ENCODE measurements at places on chromosomes 7 and 10.
A peak's percentile ranks its signal among the peaks of the same experiment; 100 is the strongest.

DNA sequence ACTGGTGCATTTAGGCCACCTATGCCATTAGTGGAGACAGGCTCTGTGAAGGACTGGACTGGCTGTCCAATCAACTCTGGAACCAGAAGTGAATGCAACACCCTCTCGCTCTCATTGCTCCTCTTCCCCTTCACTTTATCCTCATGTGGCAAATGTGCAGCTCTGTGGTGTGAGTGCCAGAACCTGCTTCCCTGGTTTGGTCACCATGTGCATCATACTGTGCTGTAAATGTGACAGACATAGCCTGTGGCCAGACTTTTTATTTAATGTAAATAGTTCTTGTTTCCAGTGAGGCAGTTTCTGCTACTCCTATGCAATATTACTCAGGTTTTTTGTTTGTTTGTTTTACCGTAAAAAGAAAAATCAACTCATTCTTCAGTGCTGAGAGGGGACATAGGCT lies 73.0 kb upstream of the PPP1R9A start:
- H3K27me3 ChIP-seq: no peaks in the 10 kb centered on the region
- no peaks in the 10 kb centered on the region for H3K36me3 ChIP-seq
- no peaks in the 10 kb centered on the region for H3K4me1 ChIP-seq
- no peak overlapping the region for H3K4me3 ChIP-seq

DNA sequence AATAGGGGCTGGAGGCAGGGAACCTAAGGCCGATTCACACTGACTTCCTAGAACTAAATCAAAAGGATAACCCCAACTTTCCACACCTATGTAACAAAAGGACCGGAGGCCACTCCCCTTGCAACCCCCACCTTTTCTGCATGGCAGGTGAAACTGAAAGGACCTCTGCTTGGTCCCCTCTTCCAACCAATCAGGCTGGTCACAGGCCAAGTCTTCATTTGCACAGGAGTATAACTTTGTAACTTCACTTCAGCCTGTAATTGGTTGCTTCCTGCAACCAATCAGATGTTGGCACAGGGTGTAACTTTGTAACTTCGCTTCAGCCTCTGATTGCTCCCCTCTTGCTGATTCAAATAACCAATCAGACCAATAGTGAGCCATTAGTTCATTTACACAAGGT lies 190.0 kb downstream of the FAM107B start:
- no peak overlapping the region for H3K4me3 ChIP-seq
- H3K4me1 ChIP-seq: peaks cover 83% of the 10 kb centered on the region
- H3K27me3 ChIP-seq: no peaks in the 10 kb centered on the region

- H3K27ac ChIP-seq: peak overlapping the region; percentile 30
- no peaks in the 10 kb centered on the region for H3K27me3 ChIP-seq
- DNase-seq: peak; percentile 49
- H3K4me3 ChIP-seq: no peak overlapping the region
These were observed 30.3 kb downstream of the CCNJ start for GRCh38 chr10:96073722-96074121.

- H3K4me3 ChIP-seq: no peak overlapping the region
- DNase-seq: no peak
- no peak overlapping the region for H3K27ac ChIP-seq
- no peaks in the 10 kb centered on the region for H3K36me3 ChIP-seq
- H3K27me3 ChIP-seq: peaks cover 21% of the 10 kb centered on the region
These were observed 35.2 kb upstream of the ITGA8 start for GRCh38 chr10:15754937-15755336.

DNA sequence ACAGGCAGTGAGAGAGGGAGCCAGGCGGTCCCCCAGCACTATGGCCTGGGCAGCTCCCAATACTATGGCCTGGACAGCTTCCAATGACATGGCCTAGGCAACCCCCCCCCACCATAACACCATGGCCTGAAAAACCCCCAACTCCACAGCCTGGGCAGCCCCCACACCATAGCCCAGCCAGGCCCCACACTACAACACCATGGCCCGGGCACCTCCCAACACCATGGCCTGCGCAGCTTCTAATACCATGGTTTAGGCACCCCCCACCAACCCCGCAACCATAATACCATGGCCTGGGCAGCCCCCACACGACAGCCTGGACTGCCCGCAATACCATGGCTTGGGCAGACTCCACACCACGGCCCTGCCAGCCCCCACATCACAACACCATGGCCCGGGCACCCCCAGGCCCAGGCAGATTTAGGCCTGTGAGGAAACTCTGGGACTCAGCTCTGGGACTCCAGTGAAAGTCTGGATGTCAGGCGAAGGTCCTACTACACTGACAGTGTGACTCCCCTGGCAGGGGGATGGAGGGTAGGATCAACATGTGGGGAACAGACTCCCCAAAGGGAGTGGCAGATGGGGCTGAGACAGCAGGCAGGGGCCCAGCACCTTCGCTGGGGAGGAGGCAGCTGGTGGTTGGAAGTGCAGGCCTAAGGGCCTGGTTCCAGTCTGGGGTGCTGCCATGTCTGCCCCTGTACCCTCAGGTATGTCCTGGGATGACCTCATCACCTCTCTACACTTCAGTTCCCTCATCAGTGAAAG lies 8.7 kb downstream of the CPXM2 start:
- no peaks in the 10 kb centered on the region for H3K4me1 ChIP-seq
- no peaks in the 10 kb centered on the region for H3K27me3 ChIP-seq
- H3K4me3 ChIP-seq: no peak overlapping the region

DNA sequence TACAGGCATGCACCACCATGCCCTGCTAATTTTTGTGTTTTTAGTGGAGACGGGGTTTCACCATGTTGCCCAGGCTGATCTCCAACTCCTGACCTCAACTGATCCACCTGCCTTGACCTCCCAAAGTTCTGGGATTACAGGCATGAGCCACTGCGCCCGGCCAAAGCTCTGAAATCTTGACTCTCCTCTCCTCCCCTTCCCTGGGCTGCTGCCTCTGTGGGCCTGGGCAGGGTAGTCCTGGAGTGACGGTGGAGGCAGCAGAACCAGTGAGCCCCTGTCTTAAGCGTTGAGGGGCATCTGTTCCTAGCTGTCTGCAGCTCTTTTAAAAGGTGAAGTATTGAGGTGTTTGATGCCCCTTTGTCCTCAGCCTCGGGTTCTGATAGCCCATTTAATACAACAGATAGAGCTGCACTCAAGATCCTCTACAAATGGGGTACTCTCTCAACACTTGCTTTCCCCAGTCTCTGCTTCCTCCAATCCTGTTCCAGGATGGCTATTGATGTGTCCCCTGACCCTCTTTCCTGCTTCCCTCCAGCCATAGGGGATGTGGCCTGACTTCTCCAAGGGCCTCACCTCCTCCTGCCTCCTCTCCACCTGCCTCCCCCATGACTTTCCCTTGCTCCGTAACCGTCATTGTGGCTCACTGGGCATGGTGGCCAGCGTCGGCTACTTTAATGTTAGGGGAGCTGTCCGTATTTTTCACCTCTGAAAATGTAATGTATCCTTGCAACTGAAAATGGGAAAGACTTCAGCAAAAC lies 442.5 kb downstream of the GLRX3 start:
- DNase-seq: no peak
- no peak overlapping the region for H3K4me3 ChIP-seq
- H3K36me3 ChIP-seq: no peaks in the 10 kb centered on the region
- H3K4me1 ChIP-seq: no peaks in the 10 kb centered on the region

GRCh38 chr10:91607646-91608403 lies 25.0 kb downstream of the PPP1R3C start:
- no peak overlapping the region for H3K27ac ChIP-seq
- peaks cover 13% of the 10 kb centered on the region for H3K27me3 ChIP-seq
- no peaks in the 10 kb centered on the region for H3K36me3 ChIP-seq
- no peaks in the 10 kb centered on the region for H3K4me1 ChIP-seq

DNA sequence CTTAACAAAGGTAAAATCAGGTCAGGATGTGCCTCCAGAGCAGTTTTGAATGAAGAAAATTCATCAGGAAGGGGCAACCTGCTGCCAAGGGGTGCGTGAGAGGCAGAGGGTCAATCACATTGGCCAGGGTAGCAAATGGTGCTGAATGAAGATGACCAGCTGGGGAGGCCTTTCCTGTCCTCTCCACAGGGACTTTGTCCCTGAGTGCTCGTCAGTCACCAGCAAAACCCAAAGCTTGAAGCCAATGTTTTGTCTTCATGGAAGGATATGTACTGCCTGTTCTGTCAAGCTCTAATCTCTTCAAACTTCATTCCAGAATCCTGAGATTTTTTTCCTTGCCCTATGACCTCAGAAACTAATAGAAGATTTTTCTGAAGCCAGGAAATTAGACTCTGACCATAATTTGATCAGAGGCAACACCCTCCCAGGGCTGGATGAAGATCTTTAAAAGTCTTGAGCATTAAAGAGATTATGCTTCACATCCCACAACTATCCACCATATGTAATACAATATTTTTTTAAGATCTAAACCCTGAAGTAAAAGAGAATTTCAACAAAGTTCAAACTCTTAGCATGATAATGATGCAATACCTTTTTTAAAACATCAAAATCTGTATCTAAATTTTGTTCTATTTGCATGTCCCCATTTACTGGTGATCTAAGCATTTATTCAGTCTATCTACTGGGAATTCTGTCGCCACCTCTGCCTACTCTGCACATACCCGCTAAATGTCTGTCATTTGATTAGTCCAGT lies 243.0 kb downstream of the SNX13 start:
- H3K4me1 ChIP-seq: peaks cover under 1% of the 10 kb centered on the region
- peaks cover 15% of the 10 kb centered on the region for H3K36me3 ChIP-seq
- DNase-seq: no peak
- no peaks in the 10 kb centered on the region for H3K27me3 ChIP-seq
- no peak overlapping the region for H3K4me3 ChIP-seq
- H3K27ac ChIP-seq: no peak overlapping the region

- H3K4me1 ChIP-seq: peaks cover 3% of the 10 kb centered on the region
- H3K36me3 ChIP-seq: no peaks in the 10 kb centered on the region
- peaks cover 25% of the 10 kb centered on the region for H3K27me3 ChIP-seq
- no peak overlapping the region for H3K27ac ChIP-seq
- H3K4me3 ChIP-seq: no peak overlapping the region
These were observed 19.6 kb upstream of the GTPBP4 start for GRCh38 chr10:968546-969199.

- peaks cover 7% of the 10 kb centered on the region for H3K4me1 ChIP-seq
- no peak for DNase-seq
- H3K4me3 ChIP-seq: no peak overlapping the region
- peaks cover 9% of the 10 kb centered on the region for H3K27me3 ChIP-seq
These were observed 34.8 kb upstream of the MSMB start for GRCh38 chr10:46080886-46081285.

- DNase-seq: no peak
- H3K27me3 ChIP-seq: no peaks in the 10 kb centered on the region
- no peaks in the 10 kb centered on the region for H3K36me3 ChIP-seq
- no peak overlapping the region for H3K27ac ChIP-seq
- H3K4me3 ChIP-seq: no peak overlapping the region
- peaks cover 10% of the 10 kb centered on the region for H3K4me1 ChIP-seq
These were observed 128.1 kb upstream of the FAM20C start for GRCh38 chr7:64098-64915.

DNA sequence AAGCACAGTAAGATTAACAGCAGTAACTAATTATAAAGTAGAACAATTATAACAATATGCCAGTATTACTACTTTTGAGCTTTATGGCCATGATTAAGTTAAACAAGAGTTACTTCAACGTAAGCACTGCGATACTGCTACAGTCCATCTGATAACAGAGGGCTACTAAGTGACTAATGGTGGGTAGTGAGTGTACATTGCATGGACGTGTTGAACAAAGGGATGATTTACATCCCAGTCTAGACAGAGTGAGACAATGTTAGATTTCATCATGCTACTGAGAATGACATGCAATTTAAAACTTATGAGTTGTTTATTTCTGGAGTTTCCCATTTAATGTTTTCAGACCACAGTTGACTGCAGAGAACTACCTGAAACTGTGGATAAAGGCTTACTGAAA lies 45.6 kb downstream of the TPST1 start:
- H3K27me3 ChIP-seq: no peaks in the 10 kb centered on the region
- no peak overlapping the region for H3K27ac ChIP-seq
- H3K36me3 ChIP-seq: no peaks in the 10 kb centered on the region
- no peak for DNase-seq

GRCh38 chr7:22670422-22670815 lies 56.6 kb upstream of the IL6 start:
- H3K4me3 ChIP-seq: no peak overlapping the region
- H3K27me3 ChIP-seq: peaks cover 61% of the 10 kb centered on the region
- H3K4me1 ChIP-seq: peaks cover 48% of the 10 kb centered on the region
- no peak overlapping the region for H3K27ac ChIP-seq
- no peak for DNase-seq

DNA sequence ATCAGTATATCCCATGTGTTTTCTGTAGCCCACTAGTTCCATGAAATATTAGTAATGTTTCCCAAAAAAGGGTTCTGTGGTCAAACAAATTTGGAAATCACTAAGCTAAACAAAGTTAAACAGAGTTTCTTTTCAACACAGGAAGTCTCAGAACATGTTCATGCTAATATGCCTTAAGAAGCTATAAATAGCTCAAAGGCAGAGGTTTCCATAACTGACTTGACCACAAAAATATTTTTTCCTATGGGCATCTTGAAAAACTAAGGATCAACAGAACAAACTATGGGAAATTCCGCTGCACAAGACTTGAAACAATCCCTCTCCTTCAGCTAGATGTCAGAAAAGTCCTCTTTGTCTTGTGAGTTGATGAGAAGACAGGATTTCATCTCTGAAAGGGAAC lies 59.7 kb downstream of the SEM1 start:
- H3K27ac ChIP-seq: no peak overlapping the region
- DNase-seq: no peak
- H3K4me1 ChIP-seq: no peaks in the 10 kb centered on the region
- H3K27me3 ChIP-seq: no peaks in the 10 kb centered on the region
- no peaks in the 10 kb centered on the region for H3K36me3 ChIP-seq

- H3K36me3 ChIP-seq: peaks cover 2% of the 10 kb centered on the region
- no peak for DNase-seq
- no peak overlapping the region for H3K27ac ChIP-seq
- peaks cover 30% of the 10 kb centered on the region for H3K27me3 ChIP-seq
- H3K4me1 ChIP-seq: peaks cover 28% of the 10 kb centered on the region
These were observed 60.0 kb downstream of the NAMPT start for GRCh38 chr7:106224797-106225196.

- DNase-seq: no peak
- no peak overlapping the region for H3K4me3 ChIP-seq
- peaks cover 39% of the 10 kb centered on the region for H3K27me3 ChIP-seq
- H3K36me3 ChIP-seq: no peaks in the 10 kb centered on the region
- H3K4me1 ChIP-seq: peaks cover 2% of the 10 kb centered on the region
These were observed 31.6 kb downstream of the GARIN1A start for GRCh38 chr7:128703609-128704241.

DNA sequence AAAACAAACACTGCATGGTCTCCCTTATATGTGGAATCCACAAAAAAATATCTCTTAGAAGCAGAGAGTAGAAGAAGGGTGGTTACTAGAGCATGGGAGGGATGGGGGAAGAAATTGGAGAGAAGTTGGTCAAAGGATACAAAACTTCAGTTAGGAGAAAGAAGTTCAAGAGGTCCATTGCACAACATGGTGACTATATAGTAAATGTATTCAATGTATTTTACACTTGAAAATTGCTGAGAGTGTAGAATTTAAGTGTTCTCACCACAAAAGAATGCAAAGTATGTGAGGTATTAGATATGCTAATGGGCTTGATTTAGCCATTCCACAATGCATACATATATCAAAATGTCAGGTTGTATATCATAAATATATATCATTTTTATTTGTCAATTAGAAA lies 232.0 kb upstream of the CELF2 start:
- peaks cover 10% of the 10 kb centered on the region for H3K27me3 ChIP-seq
- H3K27ac ChIP-seq: no peak overlapping the region
- H3K4me3 ChIP-seq: no peak overlapping the region
- DNase-seq: no peak
- no peaks in the 10 kb centered on the region for H3K36me3 ChIP-seq
- no peaks in the 10 kb centered on the region for H3K4me1 ChIP-seq

- peaks cover 37% of the 10 kb centered on the region for H3K36me3 ChIP-seq
- peaks cover 26% of the 10 kb centered on the region for H3K4me1 ChIP-seq
- no peak overlapping the region for H3K27ac ChIP-seq
- DNase-seq: no peak
- no peaks in the 10 kb centered on the region for H3K27me3 ChIP-seq
- H3K4me3 ChIP-seq: no peak overlapping the region
These were observed 247.3 kb upstream of the AOAH start for GRCh38 chr7:36971515-36972139.

Data from activated CD8-positive, alpha-beta memory T cell treated with anti-CD3 and anti-CD28 coated beads, Interleukin-2, amount 10 ng/mL, durations not matched to agents 7 days and 5 days (primary cell).